ENCODE measurements at places on chromosomes 4 and X. TPM values are rescaled to one million over a fixed set of nuclear protein-coding genes. Genes with fewer than 3 reads are reported as not detected.

Gene LIAS
- total RNA-seq = 13.7 TPM

Gene TRAM1L1
- 0.36 TPM for total RNA-seq

Gene ITGB1BP2
- 0.56 TPM for total RNA-seq

Gene GATA1
- total RNA-seq = not detected

Gene DTHD1
- total RNA-seq = 0.08 TPM

Gene ATG4A
- 7.8 TPM for total RNA-seq

DNA sequence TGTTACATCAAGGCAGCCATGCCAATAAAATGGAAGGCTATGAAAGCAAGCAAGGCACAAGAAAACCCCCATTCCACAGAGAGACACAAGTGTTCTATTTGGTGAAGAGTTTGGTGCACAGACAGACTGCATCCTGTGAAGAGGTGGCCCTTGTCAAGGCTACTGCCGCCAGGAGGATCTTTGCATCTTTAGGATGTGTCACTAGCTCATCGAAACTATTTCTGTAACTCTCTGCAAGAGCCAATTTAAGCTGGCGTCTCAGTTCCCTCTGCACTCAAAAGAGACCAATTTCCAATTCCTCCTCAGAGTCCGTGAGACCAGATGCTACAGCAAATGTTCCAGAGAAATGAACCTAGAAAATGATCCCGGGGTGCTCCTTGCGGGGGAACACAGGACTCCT, 91.0 kb downstream of the PHKA2 start:
- no peak for ATAC-seq

GRCh38 chr4:143163614-143164013, 21.1 kb upstream of the USP38 start:
- ATAC-seq = no peak

- ATAC-seq = peak; percentile 13
Measured at GRCh38 chr4:5760936-5761480, 50.0 kb downstream of the EVC start.

GRCh38 chr4:101418055-101418454, 70.7 kb upstream of the PPP3CA start:
- ATAC-seq = no peak

DNA sequence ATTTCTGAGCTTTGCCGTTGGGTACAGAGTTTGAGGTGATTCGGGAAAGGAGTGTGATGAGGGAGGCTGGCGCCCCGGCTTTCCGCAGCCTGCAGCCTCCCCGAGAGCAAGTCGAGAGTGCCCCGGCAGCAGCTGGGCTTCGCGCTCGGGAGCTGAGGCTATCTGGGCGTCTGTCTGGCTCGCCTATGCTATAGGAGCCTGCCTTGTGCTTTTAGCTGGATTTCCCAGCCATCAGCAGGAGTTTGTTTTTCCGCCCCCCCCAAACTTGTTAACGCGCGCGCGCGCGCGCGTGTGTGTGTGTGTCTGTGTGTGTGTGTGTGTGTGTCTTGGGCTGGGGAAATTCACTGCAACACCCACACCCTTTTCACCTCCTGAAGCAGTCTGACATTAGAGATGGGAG, 765 bp upstream of the DGKK start:
- no peak for ATAC-seq

- peak; percentile 56 for ATAC-seq
Measured at GRCh38 chr4:167021545-167022155, 212.6 kb downstream of the SPOCK3 start.

GRCh38 chrX:9958183-9958582, 9.0 kb upstream of the CLDN34 start:
- ATAC-seq = no peak

GRCh38 chr4:35652197-35652596, 592.1 kb downstream of the ARAP2 start:
- no peak for ATAC-seq

DNA sequence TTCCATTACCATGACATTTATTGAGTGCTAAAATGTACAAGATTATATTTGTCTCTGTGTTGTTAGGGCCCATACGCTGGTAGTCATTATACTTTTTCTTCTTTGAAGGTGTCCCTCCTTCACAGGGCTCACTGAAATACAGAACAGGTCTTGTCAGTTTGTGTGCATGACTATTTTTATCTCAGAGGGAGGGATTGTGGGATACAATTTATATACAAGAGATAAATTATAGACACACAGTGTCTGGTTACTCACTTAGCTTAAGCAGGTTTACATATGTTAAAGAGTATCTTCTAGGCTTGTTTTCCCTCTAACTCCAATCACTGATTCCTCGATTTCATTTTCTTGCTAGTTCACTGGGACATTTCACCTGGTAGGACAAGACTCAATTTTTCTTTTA, 143.3 kb upstream of the GUCY1A1 start:
- no peak for ATAC-seq

DNA sequence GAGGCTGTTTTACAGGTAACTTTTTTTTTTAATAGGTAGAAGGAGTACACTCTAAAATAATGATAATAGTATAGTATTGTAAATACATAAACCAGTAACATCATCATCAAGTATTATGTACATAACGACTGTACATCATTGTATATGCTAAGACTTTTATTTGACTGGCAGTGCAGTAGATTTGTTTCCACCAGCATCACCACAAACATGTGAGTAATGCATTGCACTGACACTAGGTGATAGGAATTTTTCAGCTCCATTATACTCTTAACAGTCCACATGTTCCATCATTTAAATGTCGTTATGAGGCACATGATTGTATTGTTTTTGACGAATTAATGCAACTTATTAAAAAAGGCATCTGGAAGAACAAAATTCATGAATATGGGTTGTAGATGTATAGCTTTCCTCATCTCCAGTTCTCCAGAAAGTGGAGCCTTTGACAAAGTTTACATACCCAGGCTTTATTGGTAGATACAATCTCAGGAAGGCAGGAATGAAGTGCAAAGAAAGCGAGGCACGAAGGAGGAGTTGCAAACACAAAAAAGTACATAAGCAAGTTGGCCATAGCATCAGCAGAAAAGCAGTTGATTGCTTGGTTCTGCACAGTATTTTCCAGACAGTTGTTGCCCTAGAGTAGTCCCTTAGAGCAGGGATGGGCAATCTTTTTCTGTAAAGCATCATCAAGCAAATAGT, 336.9 kb upstream of the NR3C2 start:
- ATAC-seq = no peak

- ATAC-seq = peak; percentile 73
Measured at GRCh38 chrX:126799059-126799458, 20.5 kb upstream of the PRR32 start.

- peak; percentile 25 for ATAC-seq
Measured at GRCh38 chr4:153217440-153217839, 13.2 kb downstream of the TRIM2 start.

DNA sequence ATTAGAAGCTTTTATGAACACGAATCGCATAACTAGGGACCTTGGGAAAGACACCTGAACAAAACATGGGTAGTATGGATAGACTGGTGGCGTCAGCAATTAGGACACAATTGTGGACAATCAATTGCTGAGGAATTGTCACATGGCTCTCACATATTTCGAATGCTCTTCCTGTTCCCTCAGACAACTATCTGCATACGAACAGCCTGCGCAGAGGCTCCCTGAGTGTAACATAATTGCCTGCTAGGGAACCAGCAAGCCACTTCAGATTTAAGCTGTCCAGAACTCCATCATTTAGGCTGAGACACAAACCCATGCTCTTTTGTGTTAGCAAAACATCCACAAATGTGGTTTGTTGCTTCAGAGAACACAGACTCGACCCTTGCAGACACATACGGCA, 160.8 kb downstream of the MGST2 start:
- ATAC-seq = no peak

DNA sequence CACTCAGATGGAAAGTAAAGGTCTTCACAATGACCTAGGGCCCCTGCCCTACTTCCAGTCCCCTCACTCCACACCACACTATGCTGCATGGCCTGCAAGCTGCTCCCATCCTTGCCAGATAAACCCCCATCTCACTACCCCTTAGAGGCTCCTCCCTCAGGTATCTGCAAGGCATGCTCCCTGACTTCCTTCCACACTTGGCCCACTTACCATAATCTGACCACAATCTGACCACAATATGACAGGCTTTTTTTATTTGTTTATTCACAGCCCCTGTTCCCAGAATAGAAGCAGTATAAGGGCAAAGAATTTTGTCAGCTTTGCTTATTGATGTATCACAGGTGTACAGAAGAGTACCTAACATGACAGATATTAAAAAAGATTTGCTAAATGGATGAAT, 124.7 kb downstream of the CAMK2D start:
- peak; percentile 29 for ATAC-seq
